WTC11 (cell line): ENCODE measurements at places on chromosomes 5 and 9.

DNA sequence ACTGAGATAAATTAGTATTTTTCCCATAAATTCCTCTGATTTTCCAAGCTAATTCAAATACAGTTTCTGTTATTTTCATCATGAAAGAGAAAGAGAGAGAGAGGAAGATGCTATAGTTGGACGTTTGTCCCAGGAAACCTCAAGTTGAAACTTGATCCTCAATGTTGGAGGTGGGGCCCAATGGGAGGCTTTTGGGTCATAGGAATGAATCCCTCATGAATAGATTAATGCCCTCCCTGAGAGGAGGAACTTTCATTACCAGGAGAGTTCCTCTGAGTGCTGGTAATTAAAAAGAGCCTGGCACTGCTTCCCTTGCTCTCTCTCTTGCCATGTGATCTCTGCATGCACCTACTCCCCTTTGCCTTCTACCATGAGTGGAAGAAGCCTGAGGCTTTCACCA, 189.9 kb upstream of the SMC2 start:
- DNase-seq: no peak

DNA sequence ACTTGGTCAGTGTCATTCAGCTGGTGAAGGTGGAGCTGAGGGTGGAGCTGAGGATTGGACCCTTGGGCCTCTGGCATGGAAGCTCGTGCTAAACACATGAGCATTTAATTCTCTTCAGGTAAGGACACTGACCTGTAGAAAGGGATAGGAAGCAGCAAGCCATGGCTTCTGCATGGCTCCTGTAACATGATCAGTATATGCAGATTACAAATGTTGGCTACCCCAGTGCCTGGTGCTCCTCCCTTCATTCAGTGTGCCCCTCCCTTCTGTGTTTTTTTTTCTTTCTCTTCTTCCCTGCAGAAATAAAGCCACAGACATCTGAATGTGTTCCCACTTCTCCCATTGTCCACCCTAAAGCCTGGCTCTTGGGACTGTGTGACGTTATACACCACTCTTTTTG, 52.9 kb downstream of the ARHGAP26 start:
- no peak for DNase-seq

GRCh38 chr5:110268985-110269384, 457.5 kb downstream of the TMEM232 start:
- no peak for DNase-seq

DNA sequence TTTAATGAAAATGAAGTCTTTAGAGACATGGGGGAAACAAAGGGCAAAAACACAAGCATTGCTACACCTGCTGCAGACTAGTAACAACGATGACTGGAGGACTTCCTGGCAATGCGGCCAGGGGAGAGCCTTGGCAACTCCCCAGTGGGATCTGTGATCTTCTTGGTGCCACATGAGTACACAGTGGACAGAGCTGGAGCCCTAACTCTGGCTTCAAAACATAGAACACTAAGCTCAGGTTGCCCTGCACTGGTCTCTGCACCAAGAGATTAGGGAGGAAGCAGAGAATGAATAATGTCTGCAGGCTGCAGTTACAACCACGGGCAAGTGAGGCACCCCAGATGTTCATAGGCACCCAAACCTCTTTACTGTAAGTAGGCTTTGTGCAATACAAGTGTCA, 91.1 kb downstream of the MRPS27 start:
- no peak for DNase-seq

- no peak for DNase-seq
Observed at GRCh38 chr5:18394443-18394804, 760.2 kb downstream of the TAF11L14 start.

DNA sequence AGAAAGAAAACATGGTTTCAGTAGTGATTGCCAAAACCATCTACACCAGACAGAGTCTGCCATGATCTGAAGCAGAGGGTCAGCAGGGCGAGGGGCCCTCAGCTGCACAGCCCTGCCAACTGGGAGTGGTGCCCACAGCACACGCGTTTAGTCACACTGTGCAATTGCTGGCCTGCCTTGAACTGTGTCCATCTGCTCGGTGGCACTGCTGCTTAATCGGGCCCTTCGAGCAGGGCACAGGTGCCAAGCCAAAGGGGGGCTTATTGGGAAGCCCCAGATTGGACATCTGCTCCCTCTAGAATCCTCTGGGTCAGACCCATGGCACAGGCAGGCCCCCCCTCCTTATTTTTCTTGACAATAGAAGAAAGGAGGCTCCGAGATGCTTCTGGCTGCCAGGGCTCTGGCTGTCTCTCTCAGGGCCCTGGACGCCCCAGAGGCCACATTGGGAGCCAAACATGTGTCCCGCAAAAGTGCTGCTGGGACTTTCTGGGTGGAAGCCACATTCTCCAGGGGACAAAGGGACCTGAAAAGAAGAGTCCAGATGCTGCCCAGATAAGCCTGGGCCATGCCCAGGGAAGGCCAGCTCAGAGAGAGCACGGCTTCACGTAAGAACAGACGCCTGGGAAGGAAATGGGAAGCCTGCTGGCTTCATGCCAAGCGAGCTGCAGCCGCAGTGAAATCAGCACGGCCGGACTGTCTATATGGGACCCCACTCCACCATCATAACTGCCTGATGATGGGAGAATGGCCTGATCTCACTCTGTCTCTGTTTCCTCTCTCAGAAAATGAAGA, 349.2 kb downstream of the GADD45G start:
- DNase-seq: no peak

- no peak for DNase-seq
Observed at GRCh38 chr5:87277279-87277835, 9.7 kb downstream of the RASA1 start.

DNA sequence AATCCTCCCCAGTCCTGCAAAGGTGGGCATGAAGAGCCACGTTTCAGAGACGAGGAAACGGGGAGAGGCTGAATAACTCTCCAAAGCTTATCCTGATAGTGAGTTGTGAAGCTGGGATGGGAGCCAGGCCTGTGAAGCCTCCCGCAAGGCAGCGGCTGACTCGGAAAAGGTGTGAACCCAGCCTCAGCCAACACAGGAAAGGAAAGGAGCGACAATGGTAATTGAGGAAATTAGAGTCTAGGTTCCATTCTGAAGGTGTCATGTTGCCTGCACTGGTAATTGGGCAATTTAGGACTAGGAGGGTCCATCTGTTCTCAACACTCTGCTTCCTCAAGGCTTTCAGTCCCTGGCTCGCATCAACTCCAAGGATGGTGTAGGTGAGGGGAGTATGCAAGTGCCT, 83.4 kb downstream of the LIFR start:
- no peak for DNase-seq

DNA sequence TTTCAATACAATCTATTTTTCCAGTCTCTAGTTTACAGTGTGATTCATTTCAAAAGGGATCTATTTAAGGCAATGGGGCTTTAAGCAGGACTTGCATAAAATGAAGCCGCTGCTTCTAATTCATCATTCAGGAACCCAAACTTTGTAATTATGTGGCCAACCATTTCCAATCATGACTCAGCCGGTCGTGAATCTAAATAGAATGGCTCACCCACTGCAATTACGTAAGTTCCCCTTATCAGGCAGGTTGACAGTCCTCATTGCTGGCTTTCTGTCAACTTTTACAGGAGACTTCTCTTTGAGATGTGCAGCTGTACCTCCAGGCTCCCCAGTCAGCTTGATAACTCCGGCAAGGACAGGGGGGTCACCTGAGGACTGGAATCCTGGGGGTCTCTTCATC, 152.8 kb upstream of the DAP start:
- DNase-seq: no peak

- DNase-seq: no peak
Observed at GRCh38 chr9:13436591-13436990, 157.1 kb upstream of the MPDZ start.

DNA sequence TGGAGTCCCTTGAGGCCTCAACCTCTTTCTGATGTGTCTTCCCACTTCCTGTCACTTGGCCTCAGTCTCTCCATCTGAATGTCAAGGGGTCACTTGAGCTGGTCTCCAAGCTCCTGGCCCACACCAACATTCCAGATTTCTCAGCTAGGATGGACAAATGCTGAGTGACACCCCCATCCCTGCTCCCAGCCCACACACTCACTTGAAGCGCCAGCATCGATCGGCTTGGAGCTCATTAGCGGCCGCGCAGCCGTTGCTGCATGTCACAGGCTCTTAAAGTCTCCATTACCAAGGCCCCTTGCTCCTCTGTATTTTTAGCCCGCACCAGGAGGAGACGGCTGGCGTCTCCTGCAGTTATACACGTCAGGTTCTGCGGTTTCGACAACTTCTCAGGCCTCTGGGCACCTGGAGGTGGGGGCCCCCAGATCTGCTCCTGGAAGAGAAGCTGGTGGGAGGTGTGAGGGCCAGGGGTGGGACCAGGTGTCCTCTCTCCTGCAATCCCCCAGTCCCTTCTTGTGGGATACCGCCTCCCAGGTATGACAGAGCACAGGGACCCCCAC, 33.4 kb upstream of the ARAP3 start:
- DNase-seq: no peak

DNA sequence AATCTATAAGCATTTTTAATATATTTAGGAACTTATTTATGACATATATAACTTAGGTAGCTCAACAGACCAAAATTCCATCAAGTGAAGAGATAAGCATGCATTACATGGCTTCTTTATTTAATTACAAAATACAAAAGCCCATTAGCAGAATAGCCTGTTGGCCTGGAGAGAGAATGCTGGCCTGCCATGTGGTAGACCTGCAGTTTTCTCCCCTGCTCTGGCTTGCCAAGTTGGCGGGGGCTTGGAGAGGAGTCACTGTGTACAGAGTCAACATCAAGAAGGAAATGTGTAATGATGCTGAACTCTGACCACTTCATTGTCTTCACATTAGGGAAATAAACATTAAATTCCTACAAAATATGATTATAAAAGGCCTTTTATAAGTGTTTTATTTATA, 69.8 kb upstream of the CNTLN start:
- no peak for DNase-seq

DNA sequence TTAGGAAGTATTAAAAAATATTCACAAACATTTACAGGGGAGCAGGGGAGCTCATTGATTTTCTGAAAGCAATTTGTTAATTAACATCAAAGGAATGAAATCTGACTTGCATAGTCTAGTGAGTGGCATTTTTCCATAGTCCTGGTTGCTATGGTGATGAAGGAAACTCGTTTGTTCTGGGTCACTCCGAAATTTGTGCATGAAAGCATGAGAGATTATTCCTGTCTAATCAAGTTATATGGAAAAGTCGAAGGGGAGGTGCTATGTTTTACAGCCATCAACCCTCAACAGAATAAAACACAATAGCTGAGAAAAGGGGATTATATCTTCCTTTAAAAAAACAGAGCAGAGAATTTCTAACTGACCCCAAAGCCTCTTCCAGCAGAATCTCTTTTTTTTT, 1495.7 kb upstream of the WWC1 start:
- no peak for DNase-seq

- no peak for DNase-seq
Observed at GRCh38 chr5:6869677-6870076, 156.4 kb downstream of the TENT4A start.

GRCh38 chr5:72465601-72466563, 41.3 kb downstream of the ZNF366 start:
- DNase-seq: no peak
